ENCODE measurements at places on chromosomes 2 and 18. TPM values are rescaled to one million over a fixed set of nuclear protein-coding genes. Genes with fewer than 3 reads are reported as not detected.

Gene TMEM169
- total RNA-seq, result 1.1 TPM

Gene PARD6G
- 1.0 TPM for total RNA-seq

Gene YES1
- 95.0 TPM for total RNA-seq

Gene DSG1
- total RNA-seq, result not detected

Gene CELF4
- 0.11 TPM for total RNA-seq

Gene MBP
- 11.4 TPM for total RNA-seq

Gene TBR1
- 0.11 TPM for total RNA-seq

- DNase-seq, result no peak
These were observed 323.4 kb upstream of the EPHA4 start for GRCh38 chr2:221895366-221896121.

- DNase-seq, result no peak
These were observed 1.5 kb upstream of the UGP2 start for GRCh38 chr2:63840081-63840784.

- DNase-seq, result no peak
These were observed 51.8 kb downstream of the WDR7 start for GRCh38 chr18:56702946-56703345.

GRCh38 chr2:150889141-150889540, 372.5 kb downstream of the RBM43 start:
- no peak for DNase-seq

DNA sequence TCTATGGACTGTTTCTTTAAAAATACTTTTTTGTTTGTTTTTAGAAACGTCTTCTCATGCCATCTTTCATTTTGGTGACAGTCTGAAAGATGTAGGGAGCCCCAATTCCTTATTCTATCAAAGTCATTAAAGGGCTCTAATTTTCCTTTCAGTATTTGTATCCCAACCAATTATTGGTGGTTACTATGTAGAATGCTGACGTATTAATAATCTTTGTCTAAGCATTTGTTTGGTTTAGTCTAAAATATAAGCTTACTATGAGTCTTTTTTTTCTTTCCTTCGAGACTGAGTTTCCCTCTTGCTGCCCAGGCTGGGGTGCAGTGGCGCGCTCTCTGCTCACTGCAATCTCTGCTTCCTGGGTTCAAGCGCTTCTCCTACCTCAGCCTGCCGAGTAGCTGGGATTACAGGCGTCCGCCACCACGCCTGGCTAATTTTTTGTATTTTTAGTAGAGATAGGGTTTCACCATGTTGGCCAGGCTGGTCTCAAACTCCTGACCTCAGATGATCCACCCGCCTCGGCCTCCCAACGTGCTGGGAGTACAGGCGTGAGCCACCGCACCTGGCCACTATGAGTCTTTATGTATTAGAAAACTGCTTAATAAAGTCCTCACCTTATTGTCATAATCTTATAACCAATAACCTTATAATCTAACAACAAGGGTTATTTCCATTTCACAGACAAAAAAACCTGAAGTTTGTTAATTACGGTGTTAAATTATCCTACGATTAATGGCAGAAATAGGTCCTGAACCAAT, 849 bp upstream of the VRK2 start:
- peak; percentile 12 for DNase-seq

DNA sequence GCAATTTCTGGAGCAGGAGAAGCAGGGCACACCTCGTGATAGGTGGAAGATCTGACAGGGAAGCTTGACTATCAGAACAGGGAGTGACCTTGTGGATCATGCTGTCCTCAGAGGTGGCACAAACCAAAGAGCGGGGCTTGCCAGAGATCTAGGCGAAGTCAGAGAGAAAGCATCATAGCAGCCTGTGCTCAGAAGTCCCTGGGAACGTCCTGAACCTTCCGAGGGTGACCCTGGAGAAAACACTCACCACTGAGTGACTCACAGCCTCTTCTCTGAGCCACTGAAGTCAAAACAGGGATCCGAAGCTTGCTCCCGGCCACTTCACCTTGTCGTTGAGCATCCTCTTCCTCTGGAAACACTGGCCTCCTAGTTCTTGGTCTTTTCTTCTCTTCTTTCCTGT, 56.7 kb downstream of the IL1R2 start:
- no peak for DNase-seq

- DNase-seq, result peak; percentile 22
These were observed 4.5 kb downstream of the PSTPIP2 start for GRCh38 chr18:46067438-46068007.

All from Caco-2 (cell line).